ENCODE measurements at places on chromosomes 7 and 10.

DNA sequence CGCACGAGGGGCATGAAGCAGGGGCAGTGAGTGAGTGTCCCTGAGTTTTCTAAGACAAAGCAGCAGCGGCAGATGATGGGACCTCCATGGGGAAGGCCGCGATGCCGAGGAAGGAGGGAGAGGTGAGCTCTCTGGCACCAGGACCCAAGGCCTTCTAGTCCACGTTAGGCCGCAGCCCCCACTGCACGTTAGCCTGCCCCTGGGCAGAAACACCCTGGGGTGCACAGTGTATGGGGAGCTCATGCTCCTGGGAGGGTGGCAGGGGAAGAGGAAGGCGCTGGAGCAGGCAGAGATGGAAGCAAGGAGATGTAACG, 97.3 kb upstream of the IKZF1 start:
- no peak for DNase-seq

- DNase-seq, result no peak
These were observed 1.9 kb downstream of the GALNT17 start for GRCh38 chr7:71133856-71134255.

GRCh38 chr10:113165673-113166072, 215.6 kb downstream of the TCF7L2 start:
- no peak for DNase-seq

DNA sequence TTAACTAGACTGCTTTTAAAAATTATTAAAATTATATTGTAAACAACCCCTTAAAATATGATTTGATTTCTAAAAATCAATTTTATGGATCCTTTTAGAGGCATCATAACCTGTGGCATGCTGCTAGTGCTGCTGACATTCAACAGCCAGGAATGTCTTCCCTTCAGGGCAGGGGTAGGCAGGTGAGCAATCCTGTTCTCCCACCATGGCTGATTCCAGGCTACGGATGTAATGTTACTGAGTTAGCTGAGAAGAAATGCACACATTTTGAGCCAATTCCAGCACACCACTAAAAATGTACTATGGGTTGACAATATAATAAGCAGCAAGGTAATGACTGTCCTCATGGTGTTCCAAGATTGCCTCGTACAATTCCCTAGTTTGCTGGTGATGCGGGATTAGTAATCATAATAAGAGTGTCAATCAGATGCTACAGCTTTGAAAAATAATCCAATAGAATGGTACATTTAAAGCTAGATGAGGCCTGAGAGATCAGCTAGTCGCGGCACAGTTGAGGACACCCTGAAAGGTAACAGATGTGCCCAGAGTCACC, 108.7 kb upstream of the PRR15 start:
- DNase-seq, result no peak

DNA sequence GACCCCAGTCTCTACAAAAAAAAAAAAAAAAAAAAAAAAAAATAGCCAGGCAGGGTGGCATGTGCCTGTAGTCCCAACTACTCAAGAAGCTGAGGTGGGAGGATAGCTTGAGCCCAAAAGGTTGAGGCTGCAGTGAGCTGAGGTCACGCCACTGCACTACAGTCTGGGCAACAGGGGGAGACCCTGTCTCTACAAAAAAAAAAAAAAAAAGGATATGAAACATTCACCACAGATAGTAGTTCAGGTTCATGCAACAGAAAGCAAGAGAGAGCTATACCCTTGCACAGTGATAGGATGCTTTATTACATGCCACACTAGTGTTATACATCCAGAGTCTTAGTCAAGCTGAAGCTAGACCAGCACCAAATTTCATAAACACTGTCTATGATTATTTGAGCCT, 148.4 kb upstream of the KAT6B start:
- DNase-seq, result no peak

DNA sequence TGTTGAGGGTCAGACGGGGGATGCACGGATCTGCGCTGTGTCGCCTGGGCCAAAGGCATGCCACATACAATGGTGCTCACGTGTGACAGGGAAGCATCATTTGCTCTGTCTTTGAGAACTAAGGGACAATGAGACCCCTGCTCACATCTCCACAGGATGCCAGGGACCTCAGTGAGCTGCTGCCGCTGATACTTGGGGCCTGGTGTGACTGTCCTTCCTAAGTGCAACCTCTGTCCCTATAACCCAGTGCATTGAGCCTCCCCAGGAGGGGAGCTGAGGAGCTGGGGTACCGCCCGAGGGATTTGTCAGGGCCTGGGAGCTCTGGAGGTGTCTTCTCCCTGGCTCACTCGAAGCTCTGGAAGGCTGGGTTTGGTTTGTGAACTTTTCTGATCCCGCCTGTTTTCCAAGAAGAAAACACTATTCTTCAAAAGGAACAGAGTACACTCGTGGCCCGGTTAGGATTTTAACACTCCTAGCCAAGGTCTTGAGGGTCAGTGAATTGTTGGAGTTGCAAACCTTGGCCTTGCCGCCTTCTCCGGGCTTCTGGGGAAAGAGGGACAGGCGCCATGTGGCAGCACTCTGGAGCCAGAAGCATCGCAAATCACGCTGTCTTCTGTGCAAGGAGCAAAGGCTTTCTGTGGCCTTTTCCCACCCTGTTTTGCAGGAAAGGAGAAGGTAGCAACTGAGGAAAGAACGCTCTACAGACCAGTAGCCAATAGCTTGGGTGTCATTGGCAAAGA, 26.2 kb upstream of the CTBP2 start:
- no peak for DNase-seq

- no peak for DNase-seq
These were observed 64.0 kb downstream of the OAT start for GRCh38 chr10:124354411-124355382.

DNA sequence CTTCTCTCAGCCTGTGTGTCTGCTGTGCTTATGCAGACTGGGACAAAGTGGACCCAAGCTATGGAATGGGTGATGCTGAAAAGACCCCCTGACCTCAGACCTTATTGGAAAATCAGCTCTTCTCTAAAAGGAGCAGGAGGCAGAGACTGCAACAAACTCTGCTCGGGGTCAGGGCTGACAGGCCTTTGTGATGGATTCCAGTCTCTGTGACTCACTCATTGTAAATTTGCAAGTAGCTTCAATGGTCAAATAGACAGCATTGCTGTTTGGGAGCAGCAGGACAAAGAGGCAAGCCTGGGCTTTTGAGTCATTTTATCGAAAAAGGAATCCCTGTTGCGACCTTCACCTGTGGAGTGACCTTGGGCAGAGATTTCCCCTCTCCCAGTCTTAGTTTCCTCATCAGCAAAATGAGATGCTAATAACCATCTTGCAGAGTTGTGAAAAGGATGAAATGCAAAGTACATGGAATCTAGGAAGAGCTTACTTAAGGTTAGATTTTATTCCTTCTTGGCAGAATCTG, 26.1 kb upstream of the GPR26 start:
- no peak for DNase-seq

DNA sequence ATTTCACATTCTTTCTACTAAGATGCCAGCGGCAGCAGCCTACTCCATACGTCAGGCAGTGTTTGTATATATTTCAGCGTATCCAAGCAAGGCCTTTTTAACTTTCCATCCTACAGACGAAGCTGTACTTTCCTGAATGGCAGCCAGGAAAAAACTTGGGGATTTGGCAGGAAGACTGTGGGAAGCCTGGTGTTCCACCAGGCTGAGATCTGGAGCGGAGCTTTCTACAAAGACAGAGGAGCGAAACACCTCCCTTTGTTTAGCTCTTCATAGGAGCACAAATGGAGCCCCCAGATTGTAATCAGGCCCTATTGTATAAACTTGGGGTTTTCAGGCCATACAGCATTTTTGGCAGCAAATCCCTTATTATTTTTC, 143.8 kb downstream of the TES start:
- no peak for DNase-seq

GRCh38 chr7:43111630-43112458, 603 bp upstream of the HECW1 start:
- no peak for DNase-seq

DNA sequence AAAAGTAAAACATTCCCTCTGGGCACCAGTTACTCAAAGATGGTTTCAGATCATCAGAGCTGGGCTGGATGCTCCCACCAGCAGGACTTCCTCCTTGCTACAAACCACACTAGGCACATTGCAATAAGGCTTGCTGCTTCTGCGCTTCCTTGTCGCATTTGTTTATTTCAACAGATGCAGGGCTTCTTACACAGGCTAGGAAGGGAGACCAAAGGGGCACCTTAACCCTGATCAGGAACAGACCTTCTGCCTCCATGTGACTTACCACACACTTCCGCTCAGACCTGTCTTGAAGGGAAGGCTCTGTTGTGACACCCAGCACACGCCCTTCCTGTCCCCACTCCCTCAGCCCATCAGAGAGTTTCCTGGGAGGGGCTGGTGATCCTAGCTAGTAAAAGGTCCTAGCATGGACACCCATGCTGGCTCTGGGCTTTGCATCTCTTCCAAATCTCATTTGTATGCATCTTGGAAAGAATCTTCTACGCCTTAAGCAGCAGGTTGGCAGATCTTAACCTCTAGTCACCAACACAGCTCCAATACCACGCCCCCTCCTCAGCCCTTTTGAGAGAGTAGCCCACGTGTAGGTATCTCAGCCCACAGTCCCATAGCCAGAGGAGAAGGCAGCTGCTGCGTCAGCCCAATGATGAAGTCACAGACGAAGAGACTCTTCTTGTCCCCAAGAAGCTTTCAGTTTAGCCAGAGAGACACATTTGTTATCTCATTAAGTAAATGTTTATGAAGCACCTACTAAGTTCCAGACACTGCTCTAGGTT, 47.1 kb upstream of the SVIL start:
- no peak for DNase-seq

DNA sequence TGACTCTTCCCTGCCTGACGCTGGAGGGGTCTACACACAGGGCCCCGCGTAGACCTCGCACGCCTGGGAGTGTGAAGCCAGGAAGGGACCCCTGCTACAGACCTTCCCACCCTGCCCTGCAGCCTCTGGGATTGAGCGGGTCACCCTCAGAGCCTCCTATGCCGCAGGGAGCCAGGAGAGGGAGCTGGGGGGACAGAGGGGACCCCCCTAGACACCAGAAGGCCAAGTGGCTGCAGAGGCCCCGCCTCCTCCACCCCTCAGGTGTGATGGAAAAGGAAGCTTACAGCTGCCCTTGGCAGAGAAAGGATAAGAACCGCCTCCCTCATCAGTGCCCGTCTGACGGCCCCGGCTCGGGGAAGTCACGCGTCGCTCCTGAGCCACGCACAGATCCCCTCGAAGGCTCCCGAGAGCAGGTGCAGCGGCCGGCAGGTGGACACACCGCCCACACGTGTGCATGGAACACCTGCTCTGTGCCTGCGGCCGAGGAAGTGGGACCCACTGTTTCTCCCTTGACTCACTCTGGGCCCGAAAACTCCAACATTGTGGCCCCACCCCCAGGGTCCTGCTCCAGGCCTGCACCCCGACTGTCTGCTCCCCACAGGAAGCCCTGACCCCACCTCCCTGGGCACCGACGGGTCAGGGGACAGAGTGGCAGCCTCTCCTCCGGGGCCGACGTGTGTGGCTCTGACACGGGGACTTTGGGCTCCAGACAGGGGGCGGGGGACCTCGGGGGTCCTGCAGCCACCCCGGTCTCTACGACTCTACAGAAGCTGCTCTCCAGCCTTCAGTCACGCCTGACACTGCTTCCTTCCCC, 73.3 kb downstream of the MICALL2 start:
- no peak for DNase-seq

GRCh38 chr7:123716877-123717276, 31.9 kb downstream of the WASL start:
- DNase-seq, result no peak

DNA sequence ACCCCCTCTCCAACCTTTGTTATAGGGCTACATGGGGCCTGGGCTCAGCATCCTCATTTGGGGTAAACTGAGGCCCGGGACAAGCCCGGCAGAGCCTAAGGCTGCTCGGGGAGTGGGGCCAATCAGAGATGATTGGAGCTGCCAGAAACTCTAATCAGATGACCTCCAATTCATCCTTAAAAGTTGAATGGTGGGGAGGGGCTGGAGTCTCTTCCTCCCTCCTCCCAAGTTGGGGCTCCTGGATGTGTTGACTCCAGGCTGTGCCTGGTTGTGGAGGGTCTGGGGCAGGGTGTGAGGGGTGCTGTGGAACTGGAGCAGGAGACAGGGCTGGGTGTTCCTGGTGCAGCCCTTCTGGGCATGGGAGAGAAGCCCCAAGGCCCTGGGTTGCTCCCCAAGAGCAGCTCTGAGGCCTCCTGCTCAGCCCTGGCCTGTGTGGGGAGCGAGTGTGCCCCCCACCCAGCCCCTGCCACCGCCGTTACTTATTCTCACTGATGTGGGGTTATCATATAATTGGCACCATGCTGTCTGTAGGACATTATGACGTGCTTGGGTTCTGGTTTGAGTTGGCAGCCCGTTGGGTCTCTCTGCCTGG, 2.2 kb downstream of the BHLHA15 start:
- DNase-seq, result no peak

DNA sequence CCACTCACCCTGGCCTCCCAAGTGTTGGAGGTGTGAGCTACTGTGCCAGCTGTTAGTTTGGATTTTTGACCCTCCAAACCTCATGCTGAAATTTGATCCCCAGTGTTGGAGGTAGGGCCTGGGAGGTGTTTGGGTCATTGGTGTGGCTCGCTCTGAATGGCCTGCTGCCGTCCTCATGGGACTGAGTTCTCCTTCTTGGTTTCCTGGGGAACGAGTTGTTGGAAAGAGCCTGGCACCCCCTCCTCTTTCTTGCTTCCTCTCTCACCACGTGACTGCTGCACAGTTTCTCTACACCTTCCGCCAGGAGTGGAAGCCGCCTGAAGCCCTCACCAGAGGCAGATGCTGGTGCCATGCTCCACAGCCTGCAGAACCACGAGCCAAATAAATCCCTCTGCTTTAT, 253.5 kb downstream of the PHTF2 start:
- DNase-seq, result no peak

- no peak for DNase-seq
These were observed 31.0 kb upstream of the FAM13C start for GRCh38 chr10:59393349-59393748.

DNA sequence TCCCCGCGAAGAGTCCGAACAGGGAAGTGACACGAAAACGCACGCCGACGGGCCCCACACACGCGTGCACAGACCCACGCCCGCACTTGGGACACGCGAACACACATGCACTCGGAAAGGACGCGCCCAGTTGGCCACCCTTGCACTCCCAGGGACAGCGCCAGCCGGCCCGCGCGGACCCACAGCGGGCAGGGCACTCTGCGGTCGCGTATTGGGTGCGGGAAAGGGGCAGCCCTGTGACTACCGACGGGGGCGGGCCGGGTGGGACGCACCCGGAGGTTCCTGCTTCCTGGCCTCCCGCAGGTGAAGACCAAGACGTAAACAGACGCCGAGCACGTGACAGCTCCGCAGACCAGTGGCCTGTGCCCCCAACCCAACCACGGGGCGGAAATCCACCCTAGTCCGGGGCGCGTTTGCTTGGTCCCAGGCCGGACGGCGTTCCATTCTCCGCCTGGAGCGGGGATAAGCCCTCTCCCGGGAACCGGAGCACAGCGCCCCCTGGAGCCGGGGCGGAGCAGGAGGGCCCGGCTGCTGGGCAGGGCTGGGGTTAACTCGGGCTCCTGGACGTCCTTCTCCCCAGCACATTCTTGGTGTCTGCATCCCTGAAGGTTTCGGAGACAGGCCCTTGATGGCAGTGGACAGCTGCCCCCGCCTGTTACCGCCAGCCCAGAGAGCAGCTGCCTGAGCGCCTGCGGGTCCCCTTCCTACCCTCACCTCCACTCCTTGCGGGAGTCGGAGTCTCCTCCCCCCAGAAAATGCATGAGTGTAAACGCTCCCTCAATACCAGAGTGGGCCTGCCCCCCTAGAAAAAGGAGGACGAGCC, 2.0 kb upstream of the LZTS2 start:
- peak; percentile 45 for DNase-seq

GRCh38 chr10:3056280-3057037, 10.9 kb upstream of the PFKP start:
- no peak for DNase-seq

GRCh38 chr10:103761075-103761920, 94.1 kb downstream of the SH3PXD2A start:
- no peak for DNase-seq

- no peak for DNase-seq
These were observed 26.9 kb downstream of the ENKUR start for GRCh38 chr10:24988831-24989640.
